ENCODE measurements at places on chromosomes 1 and 21.

DNA sequence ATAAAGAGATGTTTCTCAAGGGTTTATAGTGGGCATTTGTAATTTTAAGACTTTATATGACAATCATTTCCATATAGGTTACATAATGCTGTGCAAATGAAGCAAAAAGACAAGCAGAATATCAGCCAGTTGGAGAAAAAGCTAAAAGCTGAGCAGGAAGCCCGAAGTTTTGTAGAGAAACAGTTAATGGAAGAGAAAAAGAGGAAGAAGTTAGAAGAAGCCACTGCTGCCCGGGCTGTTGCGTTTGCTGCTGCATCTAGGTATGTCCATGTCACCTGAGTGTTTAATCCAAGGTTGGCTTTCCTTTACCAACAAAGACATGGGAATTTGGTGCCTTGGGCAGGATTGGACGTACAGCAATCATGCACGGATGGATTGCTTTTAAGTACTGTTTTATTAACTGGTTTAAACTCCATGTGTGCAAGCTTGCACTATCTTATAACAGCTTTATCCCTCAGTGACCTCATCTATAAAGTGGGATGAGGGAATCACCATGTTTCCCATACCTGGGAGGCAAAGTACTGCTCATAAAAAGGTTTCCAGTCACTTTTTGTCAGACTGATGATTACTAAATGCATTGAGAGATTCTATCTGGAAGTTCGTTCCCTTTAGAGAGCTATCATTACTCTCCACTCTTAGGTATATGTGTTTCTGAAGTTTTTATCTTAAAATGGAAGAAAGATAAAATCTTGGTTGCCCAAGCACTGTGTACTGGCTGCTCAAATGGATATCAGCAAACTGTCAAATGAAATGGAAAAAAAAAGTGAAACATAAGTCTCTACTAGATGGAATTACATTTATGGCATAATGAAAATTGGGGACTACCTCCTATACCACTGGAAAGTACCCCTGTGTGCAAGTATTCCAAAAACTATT lies 55.1 kb downstream of the MACO1 start:
- no peak for DNase-seq

DNA sequence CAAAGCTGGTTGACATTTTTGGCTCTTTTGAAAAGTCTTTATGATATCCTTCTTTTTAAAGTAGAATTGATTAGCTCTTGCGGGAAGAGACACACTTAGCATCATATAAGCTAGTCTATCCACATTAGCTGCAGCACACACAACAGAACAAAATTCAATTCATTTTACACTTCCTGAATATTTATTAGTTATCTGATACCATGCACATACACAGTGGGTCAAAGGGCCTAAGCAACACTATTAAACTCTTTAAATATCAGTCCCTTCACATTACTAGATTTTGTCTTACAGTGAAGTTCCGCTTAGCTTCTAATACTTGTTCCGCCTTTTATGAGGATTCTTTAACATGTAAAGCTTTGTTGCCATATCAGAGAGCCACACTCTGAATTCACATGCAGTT lies 169.5 kb downstream of the CRB1 start:
- no peak for DNase-seq

DNA sequence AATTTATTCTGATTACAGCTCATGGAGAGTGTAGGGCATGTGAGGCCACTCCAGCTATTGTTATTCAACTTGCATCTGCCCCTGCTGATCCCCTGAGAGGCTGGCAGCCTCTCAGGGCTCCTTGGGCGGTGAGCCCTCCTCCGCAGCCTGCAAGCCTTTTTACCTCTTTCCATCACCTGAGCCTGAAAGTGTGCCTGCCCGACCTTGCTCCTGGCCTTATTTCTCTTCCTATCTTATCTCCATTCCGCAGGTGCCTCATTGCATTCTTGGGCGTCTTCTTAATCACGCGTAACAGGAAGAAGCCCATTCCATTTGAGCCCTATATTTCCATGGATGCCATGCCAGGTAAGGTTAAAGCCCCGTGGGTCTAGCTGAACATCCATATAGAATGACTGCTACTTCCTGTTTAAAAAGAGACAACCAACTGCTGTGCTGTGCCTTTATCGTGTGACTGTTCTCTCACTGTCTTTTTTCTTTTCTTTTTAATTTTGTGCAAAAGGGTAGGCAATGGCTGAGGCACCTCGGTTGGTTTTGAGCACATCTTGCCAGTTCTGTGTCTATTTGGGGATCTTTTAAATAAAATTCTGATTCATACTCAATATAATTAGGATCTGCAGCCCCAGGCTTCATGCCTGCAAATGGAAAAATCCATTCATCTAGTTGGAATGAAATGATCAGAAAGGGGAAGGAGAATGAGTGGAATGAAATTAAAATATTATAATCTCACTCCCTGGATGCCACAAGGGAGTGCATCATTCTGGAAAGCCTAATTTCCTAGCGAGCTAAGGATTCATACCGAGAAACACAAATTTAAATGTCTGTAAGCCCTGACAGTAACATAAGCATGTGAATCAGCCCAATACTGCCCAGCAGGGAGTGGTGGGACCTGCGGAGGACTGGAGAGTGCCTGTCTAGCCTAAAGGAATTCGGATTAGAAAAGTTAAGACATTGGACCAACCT lies 38.6 kb upstream of the RCAN3 start:
- no peak for DNase-seq

DNA sequence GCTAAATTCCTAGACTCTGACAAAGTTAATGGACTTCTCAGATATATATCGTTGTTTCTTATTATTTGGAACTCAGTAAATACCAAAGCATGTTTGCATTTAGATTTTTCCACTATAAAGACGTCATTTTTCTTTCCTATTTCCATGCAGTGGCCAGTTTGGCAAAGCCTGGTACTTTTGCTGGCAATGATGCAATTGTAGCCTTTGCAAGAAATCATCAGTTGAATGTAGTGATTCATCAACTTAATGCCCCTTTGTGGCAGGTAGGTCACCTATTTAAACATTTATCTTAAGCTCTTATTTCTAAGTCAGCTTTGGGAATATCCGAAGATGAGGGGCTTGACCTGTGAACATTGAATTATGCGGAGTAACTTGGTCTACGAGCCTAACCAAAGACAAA lies 12.0 kb downstream of the OTUD3 start:
- DNase-seq = no peak

DNA sequence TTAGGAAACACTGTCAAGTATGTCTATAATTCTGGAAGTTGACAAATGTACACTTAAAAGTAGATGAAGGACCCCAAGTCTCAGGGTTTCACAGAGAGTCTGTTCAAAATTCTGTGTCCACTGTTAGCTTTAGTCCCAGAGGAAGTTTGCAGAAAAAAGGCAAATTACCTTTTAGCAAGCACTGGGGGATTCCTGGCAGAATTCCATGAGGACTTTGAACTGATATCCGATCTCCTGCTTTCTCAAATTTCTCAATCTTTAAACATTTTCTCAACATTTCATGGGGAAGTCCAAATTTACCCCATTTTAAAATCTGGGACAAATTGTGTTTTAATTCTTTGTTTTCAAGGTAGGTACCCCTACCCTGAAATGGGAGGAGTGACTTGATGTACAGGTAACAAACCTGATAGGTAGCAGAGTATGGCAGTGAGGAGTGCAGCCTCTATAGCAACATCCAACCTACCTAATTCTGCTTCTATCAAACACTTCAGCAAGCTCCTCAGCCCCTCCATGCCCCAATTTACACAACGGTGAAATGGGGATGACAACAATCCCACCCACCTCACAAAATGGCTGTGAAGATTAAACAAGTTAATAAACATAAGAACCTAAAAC lies 344.9 kb downstream of the OMA1 start:
- no peak for DNase-seq

DNA sequence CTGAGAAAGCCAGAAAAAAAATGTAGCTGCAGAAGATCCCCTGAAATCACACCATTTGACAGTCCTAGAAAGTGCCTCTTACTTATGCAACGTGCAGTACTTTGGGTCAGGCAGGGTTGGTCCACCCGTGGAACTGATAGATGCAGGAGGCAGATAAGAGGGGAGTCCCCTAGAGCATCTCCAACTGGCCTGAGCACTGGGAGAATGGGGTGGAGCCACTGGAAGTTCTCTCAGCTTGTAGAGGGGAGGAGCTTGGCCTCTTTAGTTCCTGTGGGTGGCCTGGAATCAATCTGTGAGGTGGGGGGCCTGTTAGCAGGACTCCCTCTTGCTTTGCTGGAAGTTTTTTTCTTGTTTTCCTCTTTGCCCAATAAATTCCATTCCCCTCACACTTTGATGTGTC lies 335.7 kb upstream of the NCAM2 start:
- no peak for DNase-seq

- DNase-seq = no peak
These were observed 168.5 kb upstream of the RUNX1 start for GRCh38 chr21:35217504-35218060.

GRCh38 chr1:184881941-184882913 lies 92.1 kb downstream of the NIBAN1 start:
- no peak for DNase-seq

DNA sequence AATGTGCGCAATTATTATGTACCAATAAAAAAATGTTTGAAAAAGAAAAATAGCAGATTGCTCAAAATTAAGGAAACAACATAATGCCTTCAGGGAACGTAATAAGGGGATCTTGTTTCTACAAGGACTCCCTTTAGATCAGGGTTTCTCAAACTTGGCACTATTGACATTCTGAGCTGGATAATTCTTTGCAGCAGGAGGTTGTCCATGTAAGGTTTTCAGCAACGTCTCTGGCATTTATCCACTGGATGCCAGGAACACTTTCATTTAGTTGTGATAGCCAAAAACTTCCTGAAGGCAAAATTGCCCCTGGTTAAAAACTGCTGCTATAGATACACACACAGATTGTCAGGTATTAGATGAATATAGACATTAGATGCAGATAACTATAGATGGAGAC lies 666.7 kb upstream of the ADAMTS5 start:
- no peak for DNase-seq

DNA sequence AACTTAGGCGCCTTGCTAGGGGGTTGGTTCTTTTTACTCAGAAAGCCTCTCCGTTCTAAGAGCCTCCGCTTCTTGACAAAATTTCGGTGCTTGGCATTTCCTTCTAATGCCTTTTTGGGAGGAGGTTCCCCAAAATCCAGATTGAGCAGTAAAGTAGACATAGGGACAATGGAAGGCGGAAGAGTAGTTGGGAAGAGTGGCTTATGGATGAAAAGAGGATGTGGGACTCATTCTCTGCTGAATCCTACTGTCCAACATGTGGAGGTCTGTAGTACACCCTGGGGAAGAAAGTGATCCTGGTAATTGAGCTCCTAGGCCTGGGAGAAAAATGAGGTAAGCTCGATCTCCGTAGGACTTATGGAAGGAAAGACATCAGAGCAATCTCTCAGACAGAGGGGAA lies 777 bp upstream of the METTL25B start:
- no peak for DNase-seq

- DNase-seq = no peak
These were observed 501.4 kb downstream of the TTLL7 start for GRCh38 chr1:83497563-83497962.

DNA sequence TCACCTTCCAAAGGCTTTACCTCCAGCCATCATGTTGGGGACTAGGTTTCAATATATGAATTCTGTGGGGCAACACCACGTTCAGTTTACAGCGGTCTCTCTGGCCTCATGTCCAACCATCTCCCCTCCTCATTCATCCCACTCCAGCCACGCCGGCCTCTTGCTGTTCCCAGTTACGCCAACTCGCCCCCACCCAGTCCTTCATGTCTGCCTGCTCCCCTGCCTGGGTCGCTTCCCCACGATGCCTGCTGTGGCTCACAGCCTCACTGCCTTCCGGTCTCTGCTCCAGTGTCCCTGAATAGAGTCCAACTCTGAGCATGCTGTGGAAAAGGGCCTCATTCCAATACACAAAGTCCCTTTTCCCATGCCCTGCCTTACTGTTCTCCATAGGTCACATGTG lies 193.8 kb downstream of the KIF26B start:
- DNase-seq = no peak

- no peak for DNase-seq
These were observed 469.8 kb upstream of the OLFM3 start for GRCh38 chr1:102466487-102466886.

DNA sequence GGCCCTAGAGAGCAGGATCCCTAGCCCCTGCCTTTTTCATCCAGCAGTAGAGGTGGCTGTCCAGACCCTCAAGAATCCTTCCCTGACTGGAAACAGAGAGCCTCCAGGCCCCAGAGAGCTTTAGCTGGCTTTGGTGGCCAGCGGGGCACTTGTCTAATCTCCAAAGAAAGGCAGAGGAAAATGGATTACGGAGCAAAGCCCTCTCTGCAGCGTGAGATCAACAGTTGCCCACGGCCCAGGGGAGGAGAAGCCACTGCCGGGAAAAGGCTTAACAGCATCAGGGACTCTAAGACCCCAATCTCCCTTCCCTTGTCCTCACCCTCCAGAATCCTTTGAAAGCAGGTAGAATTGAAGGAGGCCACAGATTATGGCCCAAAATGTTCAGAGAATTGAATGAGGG lies 35.8 kb upstream of the GRIK3 start:
- no peak for DNase-seq

DNA sequence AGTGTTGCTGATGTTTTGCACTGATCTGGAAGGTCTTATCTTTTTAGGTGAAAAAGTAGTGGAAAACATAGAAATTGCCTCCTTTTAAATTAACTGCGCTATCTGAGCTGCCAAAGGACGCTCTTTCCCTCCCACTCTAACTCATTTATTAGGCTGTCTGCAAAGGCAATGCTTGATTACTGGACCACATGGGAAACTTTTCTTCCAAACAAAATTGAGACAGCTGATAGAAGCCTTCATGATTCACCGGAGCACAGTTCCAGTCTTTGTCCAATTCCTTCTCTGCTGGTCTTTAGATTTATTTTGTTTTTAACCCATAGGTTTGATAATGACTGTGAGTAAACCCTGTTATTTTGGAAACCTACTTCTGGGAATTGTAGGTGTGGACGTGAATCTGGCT lies 93.0 kb upstream of the RAVER2 start:
- no peak for DNase-seq

DNA sequence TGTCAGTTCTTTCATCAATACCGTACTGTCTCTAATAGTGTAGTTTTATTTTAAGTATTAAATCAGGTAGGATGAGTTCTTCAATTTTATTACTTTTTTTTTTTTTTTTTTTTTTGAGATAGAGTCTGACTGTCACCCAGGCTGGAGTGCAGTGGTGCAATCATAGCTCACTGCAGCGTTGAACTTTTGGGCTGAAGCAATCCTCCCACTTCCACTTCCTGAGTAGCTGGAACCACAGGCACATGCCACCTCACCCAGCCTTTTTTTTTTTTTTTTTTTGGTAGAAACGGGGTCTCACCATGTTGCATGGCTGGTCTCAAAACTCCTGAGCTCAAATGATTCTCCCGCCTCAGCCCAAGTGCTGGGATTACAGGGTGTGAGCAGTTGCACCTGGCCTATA lies 44.3 kb downstream of the INAVA start:
- no peak for DNase-seq

GRCh38 chr1:154962156-154962749 lies 671 bp upstream of the PYGO2 start:
- no peak for DNase-seq

DNA sequence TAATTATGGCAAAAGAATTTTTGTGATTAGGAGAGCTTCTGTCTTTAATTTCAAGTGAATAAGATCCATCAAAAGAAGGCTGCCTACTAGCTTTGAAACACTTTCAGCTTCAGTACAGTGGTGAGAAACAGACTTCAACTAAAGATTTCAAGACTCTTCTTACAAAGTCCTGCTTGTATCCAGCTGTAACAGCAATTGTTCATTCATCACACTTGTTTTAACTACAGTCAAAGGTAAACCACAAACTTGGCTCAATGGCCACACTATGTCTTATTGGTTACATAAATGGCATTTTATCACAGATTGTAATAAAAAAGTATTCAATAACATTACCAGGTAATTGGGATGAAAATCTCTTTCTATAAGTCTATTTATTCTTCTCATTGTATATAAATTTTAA lies 59.2 kb downstream of the WARS2 start:
- no peak for DNase-seq

- no peak for DNase-seq
These were observed 289.6 kb upstream of the ST6GALNAC5 start for GRCh38 chr1:76577525-76578185.
